Type B pancreatic cell (in vitro differentiated cells): ENCODE measurements at places on chromosomes 7 and 10. TPM values are rescaled to one million over a fixed set of nuclear protein-coding genes. Genes with fewer than 3 reads are reported as not detected.
A peak's percentile ranks its signal among the peaks of the same experiment; 100 is the strongest.

GRCh38 chr7:43758822-43759683, 573 bp downstream of the BLVRA start:
- DNase-seq = peak; percentile 76

HNRNPF gene
- total RNA-seq = 220 and 287 TPM in 2 replicates

- no peak for DNase-seq
These were observed 42.1 kb downstream of the FAM53B start for GRCh38 chr10:124701881-124702656.

DNA sequence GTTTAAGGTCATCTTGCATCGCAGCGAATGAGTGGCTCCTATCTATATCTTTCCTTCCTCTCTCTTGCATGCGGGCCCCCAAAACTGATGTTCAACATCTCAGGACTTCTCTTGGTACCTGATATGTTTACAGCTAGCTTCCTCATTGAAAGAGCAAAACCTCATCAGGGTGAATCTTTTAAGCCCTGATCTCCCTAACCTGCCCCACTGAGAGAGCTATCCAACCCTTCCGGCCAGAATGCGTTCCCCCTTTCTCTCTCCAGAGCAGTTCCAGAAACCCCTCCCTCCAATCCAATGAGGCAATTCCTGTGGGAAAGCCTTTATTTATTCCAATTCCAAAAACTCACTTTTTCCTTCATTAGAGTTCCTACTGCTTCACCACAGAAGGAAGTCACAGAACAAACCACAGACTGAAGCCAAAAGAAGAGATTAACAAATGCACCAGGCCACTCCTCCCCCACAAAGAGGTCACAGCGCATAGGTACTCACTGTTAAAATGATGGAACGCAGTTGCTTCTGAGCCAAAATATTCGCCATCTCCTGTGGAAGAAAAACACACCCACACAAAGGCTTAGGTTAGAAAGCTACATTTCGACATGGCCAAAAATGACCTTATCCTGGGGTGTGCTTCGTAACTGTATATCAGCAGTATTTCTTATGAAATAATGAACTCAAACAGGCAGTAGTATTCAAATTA, 232.4 kb downstream of the ELMO1 start:
- DNase-seq = no peak
